Epithelial cell of alveolus of lung (primary cell): ENCODE measurements at places on chromosomes 7 and 10. TPM values are rescaled to one million over a fixed set of nuclear protein-coding genes. Genes with fewer than 3 reads are reported as not detected.

C10orf95 gene
- not detected in 2 replicates for total RNA-seq

PPP1R9A gene
- total RNA-seq = 0.24 and 0.26 TPM in 2 replicates

DNAJC2 gene
- total RNA-seq = 12.7 and 13.6 TPM in 2 replicates

FAM131B gene
- 3.1 and 3.9 TPM in 2 replicates for total RNA-seq

GATA3 gene
- 0.08 and 0.26 TPM in 2 replicates for total RNA-seq

PDGFA gene
- 1.5 and 23.4 TPM in 2 replicates for total RNA-seq

ERVW-1 gene
- 0.16 TPM in 1 of 2 replicates, not detected in the other for total RNA-seq

AIFM2 gene
- 7.0 and 7.2 TPM in 2 replicates for total RNA-seq

FAM25A gene
- total RNA-seq = not detected in 2 replicates
